ENCODE measurements at places on chromosomes 7 and 10.

- DNase-seq: no peak
Measured at GRCh38 chr7:89133819-89134218, 338.3 kb upstream of the TEX47 start.

DNA sequence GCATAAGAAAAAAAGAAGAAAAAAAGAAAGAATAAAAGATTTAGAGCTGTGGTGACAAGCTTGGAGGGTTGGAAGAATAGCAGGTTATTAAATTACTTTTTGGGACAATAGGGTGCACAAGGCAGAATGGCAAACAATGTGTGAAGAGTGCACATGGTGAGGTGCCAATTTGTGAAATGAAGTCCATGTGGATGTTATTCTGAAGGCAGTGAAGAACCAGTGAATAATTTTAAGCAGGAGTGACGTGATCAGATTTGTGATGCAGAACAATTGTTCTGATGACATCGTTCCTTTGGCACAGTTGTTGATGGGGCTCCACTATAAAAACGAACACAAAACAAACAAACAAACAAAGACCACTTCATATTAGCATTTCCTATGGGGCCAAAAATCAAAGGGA, 700.3 kb downstream of the NRG3 start:
- no peak for DNase-seq

DNA sequence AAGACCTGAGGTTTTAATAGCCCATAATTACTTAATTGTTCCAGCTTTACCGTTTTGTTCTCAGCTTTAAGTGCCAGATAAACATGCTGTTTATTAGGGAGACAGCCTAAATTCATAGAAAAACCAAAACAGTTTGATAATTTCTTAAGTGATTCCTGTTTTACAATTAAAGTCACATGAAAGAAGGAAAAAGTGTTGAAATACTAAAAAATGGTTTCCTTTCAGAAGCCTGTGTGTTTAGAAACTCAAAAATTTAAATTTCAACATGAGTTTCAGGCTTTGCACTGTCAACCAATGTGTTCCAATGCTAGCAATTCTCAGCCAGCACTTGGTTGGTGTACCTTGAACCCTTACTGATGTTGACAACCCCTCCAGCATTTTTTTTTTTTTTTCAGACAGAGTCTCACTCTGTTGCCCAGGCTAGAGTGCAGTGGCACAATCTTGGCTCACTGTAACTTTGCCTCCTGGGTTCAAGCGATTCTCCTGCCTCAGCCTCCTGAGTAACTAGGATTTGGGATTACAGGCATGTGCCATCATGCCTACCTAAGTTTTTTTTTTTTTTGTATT, 135.3 kb downstream of the ICA1 start:
- no peak for DNase-seq

DNA sequence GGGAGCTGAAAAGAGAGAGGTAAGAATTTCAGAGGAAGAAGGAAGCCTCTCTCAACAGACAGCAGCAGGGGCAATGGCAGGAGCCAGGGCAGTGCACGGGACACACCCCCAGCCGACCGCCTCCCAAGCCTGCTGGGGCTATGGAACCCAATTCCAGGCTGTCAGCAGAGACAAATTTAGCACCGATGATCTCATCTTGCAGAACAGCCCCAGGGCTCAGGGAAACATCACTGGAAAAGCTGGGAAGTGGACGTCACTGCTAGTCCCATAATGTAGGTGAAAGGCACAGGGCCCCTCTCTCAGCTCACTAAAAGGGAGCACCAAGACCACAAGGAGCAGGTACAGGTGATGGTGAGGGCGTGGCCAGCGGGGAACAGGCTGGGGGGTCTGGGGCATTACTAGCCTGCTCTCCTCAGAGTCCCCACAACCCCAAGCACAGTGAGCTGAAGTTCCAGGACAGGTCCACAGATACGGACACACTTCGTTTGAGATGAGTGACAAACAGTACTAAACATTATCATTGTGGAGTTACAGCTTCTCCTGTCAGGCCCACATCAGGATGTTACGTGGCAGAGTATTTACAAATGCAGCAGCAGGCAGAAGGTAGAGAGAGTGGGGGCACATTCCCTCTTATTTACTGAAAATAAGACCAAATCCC, 103.7 kb downstream of the PLXNA4 start:
- DNase-seq: no peak

DNA sequence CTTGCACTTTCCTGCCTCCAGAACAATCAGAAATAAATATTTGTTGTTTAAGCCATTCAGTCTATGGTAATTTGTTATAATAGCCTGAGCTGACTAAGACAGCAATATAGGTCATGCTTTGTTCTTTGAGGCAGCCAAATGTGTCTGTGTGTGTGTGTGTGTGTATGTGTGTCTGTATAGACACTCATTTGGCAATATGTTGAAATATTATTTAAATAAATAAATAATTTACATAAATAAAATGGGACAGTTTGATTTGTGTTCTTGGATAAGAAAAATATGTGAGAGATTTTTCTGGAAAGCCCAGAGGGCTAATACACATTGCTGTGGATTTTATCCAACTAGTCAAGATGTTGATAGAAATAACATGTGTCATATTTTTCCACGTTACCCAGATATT, 140.2 kb downstream of the PTN start:
- no peak for DNase-seq

- DNase-seq: no peak
Measured at GRCh38 chr7:118657391-118658005, 433.0 kb downstream of the ANKRD7 start.

DNA sequence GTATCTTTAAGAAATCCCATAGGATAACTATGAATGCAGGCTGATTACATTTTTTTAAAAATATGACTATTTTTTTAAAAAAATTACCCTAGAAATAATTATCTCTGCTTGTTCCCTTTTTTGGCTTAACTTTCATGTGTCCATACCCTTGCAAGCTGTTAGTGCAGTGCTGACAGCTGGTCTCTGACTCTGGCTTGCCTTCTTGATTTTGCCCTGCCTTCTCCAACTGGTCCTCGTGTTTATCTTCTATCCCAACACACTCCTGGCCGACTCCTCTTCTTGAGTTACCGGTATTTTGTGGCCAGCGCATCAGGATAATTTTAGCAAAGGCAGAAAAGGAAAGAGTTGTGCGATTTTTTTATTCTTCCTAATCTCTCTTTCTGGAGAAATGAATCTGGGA, 111.7 kb upstream of the STARD3NL start:
- no peak for DNase-seq

- DNase-seq: no peak
Measured at GRCh38 chr7:47414342-47415317, 167.3 kb downstream of the TNS3 start.

- DNase-seq: no peak
Measured at GRCh38 chr7:106260136-106260561, 24.6 kb downstream of the NAMPT start.

GRCh38 chr7:98126311-98127142, 19.9 kb downstream of the LMTK2 start:
- no peak for DNase-seq

DNA sequence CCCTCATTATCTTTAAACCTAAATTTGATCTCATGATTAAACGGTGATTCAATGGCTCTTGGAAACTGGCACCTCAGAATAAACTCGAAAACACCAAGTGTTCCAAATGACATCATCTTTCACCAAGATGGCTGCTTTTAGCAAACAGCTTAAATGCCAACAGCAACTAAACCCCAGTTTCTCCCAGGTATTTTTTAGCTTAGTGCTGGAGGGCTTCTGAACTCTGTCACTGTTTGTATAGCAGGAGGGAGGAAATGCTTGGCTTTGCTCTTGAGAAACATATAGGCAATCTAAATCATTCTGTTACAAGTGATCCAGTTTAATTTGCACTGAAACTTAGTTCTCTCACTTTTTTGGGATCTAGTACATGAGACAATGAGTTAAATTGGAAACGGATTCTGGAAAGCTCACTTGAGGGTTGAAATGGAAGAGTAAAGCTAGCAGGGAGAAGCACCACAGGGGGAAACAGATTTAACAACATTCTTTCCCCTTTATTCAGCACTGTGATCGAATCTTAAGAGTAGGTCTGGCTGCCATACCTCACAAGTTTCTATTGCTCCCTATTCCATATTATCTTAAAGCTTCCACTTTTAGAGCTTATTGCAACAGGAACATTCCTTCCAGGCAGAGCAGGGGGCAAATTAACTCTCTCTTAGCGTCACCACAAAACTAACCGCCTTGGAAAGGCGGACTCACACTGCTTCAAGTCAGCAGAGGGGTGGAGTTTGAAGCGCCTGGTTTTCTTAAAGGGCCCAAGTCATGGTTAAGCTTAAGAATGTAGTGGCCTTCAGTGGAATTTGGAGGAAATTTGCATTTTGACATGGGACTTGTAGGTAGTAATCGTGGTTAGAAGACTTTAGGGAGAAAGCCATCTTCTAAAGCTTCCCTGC, 1.8 kb upstream of the CCDC6 start:
- DNase-seq: peak; percentile 41

GRCh38 chr7:2040201-2040892, 192.4 kb downstream of the MAD1L1 start:
- DNase-seq: no peak

- no peak for DNase-seq
Measured at GRCh38 chr7:95421847-95422444, 12.9 kb downstream of the PON2 start.

DNA sequence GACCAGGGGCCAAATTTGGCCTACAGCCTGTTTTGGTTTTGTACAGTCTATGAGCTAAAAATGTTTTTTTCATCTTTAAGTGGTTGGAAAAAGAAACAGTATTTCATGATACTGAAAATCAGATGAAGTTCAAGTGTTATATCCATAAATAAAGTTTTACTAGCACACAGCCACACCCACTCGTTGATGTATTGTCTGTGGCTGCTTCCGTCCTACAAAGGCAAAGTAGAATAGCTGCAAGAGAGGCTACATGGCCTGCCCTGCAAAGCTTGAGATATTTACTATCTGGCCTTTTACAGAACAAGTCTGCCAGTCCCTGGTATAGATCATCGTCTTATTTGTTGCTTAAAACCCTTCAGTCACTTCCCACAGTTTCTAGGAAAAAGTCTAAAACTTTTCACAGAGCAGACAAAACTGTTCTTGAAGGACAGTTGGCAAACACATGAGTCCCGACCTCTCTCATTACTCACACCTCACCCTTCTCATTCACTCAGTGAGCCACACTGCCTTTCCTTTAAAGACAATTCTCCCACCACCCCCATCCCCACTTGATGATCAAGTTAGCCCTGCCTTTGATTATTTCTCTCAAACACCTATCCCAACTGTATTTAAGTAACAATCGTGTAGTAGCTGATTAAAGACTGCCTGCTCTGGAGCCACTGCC, 9.9 kb downstream of the RHEB start:
- DNase-seq: no peak

- DNase-seq: no peak
Measured at GRCh38 chr10:76492026-76492425, 1060.6 kb downstream of the LRMDA start.

DNA sequence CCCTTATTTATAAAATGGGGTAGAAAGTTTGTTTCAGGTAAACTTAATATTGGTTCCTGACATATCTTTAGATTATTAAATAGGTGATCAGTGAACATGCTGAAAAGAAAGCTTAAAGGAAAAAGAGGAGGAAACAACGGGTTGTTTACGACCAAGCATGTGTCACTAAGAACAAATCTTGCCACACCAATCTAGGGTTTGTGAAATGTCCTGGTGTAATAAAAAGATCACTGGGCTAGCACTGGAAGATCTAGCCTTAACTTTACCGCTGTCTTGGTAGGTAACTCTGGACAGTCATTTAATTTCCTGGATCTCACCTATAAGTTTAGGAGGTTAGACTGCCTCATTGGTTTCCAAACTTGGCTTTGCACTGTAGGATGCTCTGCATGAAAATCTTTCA, 19.0 kb downstream of the VPS26A start:
- DNase-seq: no peak

- DNase-seq: no peak
Measured at GRCh38 chr10:101241840-101242707, 12.8 kb upstream of the LBX1 start.

DNA sequence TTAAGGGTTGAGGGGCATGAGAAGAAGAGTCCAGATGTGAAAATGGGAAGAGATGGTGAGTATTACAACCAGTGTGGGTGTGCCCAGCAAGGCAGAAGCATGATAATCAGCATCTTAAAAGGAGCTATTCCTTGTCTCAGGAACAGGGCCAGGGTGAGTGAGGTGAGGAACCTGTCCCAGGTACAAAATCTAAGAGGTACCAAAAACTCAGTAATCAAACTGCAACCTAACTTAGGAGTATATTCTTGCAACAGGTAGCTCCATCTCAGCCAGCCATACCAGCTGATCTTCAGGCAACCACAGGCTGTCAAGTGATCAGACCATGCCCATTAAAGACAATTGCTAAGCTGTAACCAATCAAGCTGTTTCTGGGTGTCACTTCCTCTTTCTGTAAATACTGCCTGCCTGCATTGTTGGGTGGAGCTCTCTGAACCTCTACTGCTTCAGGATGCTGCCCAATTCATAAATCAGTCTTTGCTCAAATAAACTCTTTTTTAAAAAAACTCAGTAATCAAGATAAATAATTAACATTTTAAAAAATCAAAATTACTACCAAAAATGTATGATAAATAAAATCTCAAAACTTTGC, 7.4 kb downstream of the KEL start:
- no peak for DNase-seq

- DNase-seq: no peak
Measured at GRCh38 chr7:117776224-117776623, 97.0 kb downstream of the CTTNBP2 start.

DNA sequence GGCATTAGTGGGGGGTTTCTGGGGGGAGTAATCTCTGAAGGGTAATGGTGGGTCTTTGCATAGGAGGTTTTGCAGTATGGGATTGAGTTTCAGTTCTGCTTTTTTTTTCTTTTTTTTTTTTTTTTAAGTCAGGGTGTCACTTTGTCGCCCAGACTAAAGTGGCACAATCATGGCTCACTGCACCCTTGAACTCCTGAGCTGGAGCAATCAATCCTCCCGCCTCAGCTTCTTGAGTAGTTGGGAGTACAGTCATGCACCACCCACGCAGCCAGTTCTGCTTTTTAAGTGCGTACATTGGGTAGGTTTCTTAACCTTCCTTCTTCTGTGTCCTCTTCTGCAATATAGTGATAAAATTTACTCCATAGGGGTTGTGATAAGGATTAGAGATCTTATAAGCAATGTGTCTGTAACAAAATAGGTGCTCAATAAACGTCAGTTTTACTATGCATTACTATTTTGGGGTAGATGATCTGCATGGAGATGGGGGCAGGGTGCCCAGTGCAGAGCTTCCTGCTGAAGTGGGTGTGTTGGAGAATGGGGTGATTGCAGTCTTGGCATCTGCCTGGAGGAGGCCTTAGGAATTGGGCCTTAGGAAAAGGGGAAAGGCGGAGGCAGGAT, 9.6 kb downstream of the KAZALD1 start:
- DNase-seq: no peak

All from nucleus accumbens (tissue), 56 donors.